Stimulated activated CD8-positive, alpha-beta memory T cell treated with anti-CD3 and anti-CD28 coated beads, Interleukin-15, amount 100 ng/mL, for 24 hours (primary cell): ENCODE measurements at places on chromosomes 6 and 20.

DNA sequence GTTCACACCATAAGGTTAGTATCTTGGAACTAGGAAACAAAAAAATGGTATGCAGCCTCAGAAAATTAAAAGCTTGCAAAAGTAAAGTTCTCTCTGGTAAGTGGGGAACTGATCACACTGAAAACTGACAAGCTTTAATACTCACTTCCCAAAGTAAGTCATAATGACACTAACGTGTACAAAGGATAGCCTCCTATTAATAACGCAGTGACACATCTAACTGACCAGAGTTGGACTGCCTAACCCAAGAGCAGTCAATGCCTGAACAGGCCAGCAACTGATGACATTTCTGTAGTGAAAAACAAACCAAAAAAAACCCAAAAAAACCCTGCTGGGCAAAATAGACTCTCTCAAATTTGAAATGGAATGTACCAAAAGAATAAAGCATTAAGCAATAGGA is 30.7 kb downstream of the CHD6 start:
- DNase-seq: no peak

GRCh38 chr6:511488-512137 is 120.1 kb downstream of the IRF4 start:
- DNase-seq: no peak

DNA sequence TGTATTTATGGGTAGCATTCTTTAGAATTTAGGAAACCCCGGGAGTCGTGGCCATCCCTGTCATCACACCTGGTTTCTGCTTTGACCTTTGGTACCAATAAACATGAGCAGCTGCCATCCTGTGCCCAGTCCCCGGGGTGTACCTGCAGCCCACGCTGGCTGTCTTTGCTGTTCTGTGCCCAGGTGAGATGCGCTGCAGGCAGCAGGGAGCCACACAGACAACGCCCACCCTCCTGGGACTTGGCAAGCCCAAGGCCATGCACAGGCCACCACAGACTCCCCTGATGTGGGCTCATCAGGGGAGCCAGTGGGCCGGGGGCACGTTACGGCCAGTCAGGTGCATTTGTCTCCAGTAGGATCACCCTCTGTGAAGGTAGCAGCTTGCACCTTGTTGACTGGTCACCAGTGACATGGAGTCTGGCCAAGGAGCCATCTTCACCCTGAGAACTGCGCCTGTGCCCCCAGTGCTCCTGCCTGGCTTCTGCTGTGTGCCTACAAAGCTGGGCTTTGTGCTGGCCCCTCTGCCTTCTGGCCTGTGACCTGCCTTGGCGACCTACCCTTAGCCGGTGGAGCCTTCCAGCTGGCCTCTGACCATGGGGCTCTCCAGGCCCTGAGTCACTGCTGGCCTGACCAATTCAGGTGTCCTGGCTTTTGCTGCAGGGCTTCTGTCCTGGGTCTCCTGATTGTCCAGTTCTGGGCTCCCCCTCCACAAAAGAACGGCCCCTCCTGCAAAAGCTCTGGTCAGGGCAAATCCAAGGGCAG is 14.2 kb upstream of the UNC93A start:
- no peak for DNase-seq

GRCh38 chr6:1620504-1621069 is 10.9 kb downstream of the FOXC1 start:
- no peak for DNase-seq

DNA sequence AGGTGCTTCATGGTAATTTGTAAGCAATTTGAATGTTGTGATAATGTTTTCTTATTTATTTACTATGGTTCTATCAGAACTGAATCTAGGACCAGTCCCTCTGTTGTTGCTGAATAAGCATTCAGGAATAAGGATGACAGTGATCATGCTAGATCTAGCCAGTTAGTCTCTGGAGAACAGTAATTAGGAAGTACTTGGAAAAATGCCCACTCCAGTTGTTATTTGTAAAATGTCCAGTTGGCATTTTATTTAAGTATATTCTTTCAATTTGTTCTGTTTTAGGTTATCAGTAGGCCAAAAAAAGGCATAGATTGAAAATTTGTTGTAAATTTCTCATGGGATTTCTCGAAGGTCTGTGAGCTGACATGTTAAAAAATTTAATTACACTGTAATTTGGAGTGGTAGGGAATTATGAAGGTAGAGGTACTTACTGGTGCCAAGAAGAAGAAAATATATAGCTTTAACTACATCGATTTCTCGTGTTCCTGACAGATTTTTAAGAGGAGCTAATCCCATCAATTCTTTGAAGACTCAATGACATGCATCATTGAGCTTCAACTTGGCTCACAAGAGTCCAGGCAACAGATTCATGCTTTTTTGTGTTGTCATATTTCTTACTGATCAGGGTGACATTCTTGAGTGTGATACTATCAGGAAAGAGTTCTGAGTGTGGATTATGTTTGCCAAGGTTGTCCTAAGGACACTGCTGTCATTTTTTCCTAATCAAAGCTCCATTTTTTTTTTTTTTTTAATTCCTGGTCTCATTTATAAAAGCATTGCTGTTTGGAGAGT is 177.3 kb downstream of the CARMIL1 start:
- DNase-seq: no peak

- no peak for DNase-seq
Measured at GRCh38 chr6:132612449-132613108, 11.5 kb downstream of the TAAR2 start.

DNA sequence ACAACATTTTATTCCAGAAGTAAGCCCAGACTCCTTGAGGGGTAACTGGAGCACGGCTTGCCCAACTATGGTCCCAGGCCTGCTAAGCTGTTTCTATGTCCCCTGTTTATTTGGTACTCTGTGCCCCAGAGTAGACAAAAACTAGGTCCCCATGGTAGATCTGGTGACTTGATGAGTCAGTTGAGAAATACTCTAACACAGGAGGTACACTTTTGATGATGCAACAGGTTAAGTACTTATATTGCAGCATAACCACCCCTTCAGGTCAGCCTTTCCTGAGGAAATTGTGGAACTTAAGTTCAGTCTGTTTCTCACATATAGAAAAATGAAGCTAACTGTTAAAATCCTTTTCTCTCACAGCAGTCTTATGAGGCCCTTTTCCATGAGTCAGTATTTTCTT is 19.6 kb downstream of the TTPAL start:
- DNase-seq: no peak

DNA sequence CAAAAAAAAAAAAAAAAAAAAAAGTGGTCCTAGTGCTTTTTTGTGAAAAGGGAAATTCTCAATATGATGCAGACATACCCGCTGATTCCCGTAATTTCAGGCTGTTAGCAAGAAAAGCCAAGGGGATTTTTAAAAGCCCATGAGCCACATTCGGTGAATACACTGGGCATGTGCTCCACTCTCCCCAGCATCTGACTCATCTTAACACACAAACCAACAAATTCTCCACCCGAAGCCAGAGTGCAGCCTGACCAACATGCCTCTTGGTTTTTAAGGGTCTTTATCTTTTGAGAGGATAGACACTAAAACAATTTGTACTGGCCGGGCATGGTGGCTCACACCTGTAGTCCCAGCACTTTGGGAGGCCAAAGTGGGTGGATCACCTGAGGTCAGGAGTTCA is 45.5 kb upstream of the CD83 start:
- DNase-seq: no peak

DNA sequence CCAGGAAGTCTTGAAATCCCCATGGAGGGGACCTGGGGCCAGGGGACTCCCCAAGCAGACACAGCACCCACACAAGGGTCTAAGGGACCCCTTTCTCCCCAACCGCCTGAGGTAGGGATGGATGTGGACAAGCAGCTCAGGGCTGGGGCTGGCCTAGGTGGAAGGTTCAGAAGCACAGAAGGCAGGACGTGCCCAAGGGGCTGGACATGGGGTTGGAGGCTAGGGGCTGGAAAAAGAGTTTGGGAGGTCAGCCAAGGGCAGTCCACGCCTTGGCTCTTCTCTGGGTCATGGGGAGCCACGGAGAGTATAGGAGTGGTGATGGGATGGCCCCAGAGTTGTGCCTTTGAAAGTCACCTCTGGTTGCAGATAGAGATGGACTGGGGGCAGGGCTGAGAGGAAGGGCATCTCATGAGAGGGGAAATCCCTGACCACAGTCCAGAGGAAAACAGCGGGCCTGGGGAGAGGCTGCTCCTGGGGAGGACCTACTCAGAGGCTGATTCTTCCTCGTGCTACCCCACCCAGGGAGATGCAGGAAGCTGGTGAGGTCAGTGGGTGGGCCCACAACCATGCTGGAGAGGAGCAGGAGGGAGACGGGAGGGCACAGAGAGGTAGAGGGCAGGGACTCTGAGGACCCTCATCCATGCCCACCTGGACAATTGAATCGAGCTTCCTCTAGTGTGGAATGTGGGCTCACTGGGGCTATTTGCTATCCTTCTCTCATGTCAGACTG is 2.5 kb upstream of the HSPA12B start:
- no peak for DNase-seq

DNA sequence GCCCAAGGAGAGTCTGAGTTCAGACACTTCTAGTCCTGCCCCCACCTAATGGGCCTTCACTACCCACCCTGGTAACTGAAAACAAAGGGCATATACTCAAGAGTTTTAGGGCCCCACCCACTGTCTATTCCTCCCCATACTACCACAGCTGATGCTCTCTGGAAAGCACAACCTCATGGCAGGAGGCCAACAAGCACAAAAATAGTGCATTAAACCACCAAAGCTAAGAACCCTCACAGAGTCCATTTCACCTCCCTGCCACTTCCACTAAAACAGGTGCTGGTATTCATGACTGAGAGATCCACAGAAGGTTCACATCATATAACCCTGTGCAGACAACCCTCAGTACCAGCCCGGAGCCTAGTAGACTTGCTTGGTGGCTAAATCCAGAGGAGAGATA is 132.1 kb upstream of the ADGRB3 start:
- DNase-seq: no peak

DNA sequence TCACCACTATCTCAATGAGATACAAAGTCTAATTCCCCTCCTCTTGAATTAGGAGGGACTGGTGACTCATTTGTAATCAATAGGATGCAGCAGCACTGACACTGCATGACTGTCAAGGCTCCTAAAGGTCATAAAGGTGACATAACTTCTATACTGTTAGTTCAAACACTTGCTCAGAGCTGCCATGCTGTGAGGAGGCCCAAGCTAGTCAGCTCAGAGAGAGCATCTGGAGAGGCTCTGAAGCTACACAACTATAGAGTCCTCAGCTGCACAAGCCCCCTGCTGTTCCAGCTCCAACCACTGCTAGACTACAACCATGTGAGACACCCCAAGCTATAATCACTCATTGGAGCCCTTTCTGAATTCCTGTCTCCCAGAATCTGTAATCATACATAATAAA is 17.0 kb upstream of the HEY2 start:
- DNase-seq: no peak

DNA sequence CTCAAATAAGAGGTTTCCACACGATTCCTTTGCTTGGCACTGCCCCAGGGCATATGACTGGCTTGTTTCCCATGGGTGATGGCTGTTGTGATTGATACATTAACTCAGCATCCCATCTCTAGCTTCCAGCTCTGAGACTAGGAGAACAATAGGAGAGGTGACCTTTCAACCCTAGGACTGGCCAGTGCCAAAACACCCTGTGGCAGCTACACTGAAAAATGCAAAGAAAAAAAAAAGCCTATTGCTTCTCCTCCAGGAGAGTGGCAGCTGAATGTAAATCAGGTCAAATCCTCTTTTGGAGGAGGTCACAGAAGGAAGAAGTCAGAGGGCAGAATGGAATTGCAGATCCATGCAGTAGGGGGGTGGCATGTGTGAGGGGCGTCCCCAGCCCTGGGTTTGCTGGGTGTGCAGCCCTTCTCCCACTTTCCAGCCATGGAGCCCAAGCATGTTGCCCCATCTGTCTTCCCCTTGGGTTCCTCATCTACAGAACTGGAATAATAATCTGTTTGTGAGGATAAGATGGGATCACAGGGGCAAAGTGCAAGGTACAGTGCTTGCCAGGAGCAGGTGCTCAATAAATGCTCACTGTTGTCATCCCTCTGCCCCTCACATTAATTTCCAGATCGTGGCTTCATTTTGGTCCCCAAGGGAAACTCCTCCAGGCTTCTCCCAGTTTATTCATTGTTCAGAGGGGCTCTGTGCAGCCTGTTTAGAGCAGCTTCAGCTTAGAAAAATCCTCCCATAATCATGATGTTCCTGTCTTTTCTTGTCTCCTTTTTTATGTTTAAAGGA is 245.0 kb upstream of the RIN2 start:
- no peak for DNase-seq

- no peak for DNase-seq
Measured at GRCh38 chr6:33875141-33875581, 71.4 kb upstream of the MLN start.

GRCh38 chr6:4922488-4923037 is 81.3 kb downstream of the RPP40 start:
- no peak for DNase-seq

DNA sequence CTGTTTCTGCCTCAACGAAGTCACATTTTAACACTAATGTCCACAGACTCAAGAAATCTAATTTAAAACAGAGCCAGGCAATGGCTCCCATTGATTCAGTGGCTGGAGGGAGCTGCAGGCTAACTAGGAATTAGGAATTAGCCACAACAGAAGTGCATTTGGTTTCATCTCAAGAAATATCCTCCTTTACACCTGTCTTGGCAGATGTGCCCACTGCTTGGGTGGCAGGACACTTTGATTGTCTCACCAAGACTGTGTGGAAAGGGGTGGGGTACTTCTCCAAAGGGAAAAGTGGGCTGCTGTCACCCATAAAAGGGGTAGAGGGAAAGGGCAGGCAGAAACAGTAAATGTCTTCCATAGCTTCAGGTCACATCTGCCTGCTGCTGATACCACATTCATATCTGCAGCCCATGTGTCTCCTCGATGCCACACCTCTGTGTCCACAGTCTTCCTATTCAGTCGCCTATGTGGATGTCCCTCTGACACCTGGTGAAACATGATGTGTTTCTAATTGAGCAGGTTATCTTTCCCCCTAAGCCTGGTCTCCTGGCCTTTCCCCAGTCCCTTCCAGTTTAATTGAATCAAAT is 10.9 kb upstream of the OSER1 start:
- DNase-seq: no peak

GRCh38 chr6:132198040-132198439 is 203.2 kb downstream of the MOXD1 start:
- no peak for DNase-seq

DNA sequence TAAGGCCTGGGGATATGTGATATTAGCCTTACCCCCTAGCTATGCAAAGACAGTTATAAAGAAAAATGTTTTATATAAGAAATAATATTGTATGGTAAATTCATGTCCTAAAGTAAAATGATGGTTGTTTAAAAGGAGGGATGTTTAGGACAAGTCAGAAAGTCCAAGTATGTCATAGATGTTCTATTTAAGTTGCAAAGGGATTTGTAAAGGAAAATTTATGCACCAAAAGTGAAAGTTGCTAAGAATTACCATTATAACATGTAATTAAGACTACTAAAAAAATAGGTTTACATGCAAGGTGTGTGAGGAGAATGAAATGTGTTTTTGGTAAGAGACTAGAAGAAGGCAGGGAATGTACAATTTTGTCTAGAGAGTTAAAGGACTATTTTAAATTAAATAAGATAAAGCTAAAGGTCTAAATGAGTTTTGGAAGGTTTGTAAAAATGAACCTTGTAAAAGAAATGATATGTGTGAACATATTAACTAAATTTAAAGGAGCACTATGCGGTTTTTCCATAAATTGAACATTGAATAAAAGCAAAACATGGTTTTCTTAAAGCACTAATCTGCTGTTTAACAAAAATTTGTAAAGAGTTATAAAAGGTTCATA is 22.7 kb upstream of the GOPC start:
- DNase-seq: no peak

- no peak for DNase-seq
Measured at GRCh38 chr20:475463-476357, 13.4 kb upstream of the TBC1D20 start.
